T-helper 9 cell (primary cell): ENCODE measurements at places on chromosomes 13 and 19.

- DNase-seq: no peak
Measured at GRCh38 chr13:24038841-24039330, 121.6 kb upstream of the SPATA13 start.

GRCh38 chr19:14383661-14384555 lies 2.7 kb downstream of the ADGRE5 start:
- DNase-seq: peak; percentile 61

- no peak for DNase-seq
Measured at GRCh38 chr13:27644302-27644701, 22.6 kb downstream of the POLR1D start.

DNA sequence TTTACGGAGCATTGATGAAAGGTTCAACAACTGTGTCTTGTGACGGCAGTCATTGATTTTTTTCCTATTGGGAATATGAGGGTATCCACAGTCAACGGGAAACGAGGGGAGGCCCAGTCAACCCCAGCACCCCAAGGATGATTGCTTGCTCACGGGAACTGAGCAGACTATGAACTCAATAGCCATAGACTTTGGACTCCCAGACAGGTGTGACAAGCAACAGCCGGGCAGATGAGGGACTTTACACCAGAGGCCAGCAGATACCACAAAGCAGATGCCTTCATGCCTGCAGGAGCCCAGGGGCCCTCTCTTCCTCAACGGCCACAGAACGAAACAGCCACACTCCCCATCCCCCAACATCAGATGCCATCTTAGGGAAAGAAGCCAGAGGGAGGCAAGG lies 80.3 kb upstream of the FLT1 start:
- no peak for DNase-seq

DNA sequence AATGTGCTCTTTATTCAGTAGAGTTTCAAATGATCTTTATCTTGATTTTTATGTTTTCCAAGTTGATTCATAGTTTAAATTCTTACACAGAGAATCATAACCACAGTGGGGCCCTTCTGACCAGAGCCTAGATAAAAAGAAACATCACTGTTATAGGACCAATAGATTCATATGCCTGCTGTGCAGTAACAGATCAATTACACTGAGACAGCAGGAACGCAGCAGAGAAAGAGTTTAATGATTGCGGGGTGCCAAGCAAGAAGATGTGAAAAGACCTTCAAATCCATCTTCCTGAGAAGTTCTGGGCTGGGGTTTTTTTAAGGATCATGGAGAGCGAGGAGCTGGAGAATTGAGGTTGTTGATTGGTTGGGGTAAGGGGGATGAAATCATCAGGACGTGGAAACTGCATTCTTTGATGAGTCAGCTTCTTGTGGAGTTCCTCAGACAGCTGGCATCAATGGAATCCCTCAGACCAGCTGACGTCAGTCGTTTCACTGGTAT lies 346.6 kb downstream of the TBC1D4 start:
- no peak for DNase-seq

GRCh38 chr13:52001120-52001731 lies 10.0 kb downstream of the ATP7B start:
- DNase-seq: no peak
